NCI-H2029 treated with DMSO at 0.1 percent for 48 hours (cell line): ENCODE measurements at places on chromosomes 5 and 9.

DNA sequence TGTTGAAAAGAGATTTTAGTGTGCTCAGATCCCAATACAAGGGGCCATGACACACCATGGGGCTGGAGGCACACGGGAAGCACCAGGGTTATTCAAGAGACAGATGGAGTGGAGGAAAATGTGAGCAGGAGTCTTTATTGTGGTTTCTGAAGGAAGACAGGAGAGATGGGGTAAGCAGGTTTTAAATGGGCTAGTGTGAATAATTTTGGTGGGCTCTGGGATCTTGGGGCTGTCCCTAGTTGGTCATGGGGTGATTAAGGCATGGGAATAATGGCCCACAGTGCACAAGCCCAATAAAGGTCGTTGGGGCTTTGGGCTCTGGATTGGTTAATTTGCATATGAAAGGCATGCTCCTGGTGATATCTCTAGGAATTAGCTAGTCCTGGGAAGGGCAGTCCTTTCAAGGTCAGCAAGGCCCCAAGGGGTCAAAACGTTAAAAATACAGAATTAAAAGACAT, 3.6 kb upstream of the SCGB3A2 start:
- no peak for DNase-seq

DNA sequence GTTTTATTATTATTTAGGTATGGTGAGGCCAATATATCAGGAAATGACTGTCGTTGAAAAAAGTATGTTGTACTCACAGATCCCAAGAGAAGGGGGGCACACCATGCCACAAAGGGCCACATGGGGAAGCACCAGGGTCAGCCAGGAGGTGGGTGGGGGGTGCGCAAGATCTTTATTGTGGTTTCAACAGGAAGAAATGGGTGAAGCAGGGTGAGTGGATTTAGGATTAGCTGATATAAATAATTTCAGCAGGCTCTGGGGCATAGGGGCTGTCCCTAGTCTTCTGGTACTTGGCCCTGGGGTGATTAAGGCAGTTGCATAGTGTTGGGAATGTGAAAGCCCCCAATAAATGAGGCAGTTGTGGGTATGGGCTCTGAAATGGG, 8.6 kb downstream of the PDCD1LG2 start:
- DNase-seq: no peak

- no peak for DNase-seq
Observed at GRCh38 chr5:22970956-22971618, 117.9 kb upstream of the CDH12 start.

- DNase-seq: no peak
Observed at GRCh38 chr9:132739710-132740310, 69.5 kb downstream of the GTF3C4 start.

DNA sequence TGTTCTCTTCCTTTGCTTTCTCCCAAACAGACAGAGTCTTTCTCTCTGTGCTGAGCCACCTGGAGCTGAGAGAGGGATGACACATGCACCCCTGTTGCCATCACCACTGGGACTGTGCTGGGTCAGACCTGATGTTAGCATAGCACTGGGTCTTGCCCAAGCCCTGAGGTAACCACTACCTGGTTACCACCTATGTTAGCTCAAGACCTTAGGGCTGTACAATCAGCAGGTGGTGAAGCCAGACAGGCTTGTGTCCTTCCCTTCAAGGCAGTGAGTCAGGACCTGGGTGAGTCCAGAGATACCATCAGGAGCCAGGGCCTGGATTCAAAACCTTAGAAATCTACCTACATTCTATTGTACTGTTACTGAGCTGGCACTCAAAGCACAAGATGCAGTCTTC, 32.1 kb downstream of the FST start:
- no peak for DNase-seq

DNA sequence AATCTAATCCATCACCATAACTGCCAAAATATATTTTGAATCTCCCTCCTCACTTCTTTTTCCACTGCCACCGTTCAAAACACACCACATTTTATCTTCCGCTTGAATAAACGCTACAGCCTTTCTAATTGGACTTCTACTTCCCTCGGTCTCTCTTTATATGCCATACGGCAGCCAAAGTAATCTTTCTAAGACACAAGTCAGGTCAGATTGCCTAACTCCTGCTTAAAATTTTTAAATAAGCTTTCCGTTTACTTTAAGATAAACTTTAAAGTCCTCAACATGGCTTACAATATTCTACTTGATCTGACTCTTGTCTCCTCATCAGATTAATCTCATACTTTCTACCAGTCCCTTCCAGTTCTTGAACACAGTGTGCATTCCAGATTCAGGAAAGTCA, 9.7 kb downstream of the AFF4 start:
- DNase-seq: no peak
